LHCN-M2 (cell line): ENCODE measurements at places on chromosomes 11 and 22. TPM values are rescaled to one million over a fixed set of nuclear protein-coding genes. Genes with fewer than 3 reads are reported as not detected.

DNA sequence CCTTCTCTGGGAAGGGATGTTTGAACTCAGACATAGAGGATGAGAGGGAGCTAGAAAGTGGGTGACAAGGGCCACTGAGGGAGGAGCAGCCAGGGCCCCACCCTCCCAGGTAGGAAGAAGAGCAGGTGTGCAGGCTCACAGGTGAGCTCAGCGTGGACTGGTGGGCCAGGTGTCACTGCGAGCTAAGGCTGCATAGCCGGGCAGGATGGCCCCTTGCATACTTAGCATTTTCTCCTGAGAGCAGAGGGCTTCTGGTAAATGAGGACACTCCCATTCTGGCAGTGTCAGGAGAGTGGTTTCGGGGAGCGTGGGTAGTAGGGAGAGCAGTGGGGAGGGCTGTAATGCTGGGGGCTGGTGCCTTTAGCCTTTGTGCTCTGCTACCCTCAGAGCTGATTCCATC is 843.4 kb downstream of the TBC1D22A start:
- no peak for DNase-seq

GRCh38 chr11:2677127-2677526 is 22.7 kb downstream of the KCNQ1OT1 start:
- no peak for DNase-seq

- DNase-seq: no peak
These were observed 50.3 kb upstream of the THY1 start for GRCh38 chr11:119473226-119473625.

DNA sequence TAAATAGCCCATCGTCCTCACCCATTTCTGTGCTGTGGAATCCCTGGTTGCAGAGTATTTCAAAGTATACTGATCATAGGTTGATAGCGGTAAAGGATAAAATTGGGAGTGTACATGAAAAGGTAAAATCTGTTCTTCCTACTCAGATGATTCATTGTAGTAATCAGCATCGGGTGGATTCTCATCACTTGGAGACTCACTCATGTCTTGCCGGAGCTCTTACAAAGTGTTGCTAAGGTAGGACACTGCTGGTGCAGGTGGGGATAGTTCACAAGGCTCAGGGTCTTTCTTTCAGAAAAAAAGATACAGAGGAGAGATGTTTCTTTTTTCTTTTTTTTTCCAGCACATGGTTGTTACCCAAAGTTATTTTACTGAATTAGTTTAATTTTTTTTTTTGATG is 84.8 kb downstream of the MTNR1B start:
- peak; percentile 5 for DNase-seq

DNA sequence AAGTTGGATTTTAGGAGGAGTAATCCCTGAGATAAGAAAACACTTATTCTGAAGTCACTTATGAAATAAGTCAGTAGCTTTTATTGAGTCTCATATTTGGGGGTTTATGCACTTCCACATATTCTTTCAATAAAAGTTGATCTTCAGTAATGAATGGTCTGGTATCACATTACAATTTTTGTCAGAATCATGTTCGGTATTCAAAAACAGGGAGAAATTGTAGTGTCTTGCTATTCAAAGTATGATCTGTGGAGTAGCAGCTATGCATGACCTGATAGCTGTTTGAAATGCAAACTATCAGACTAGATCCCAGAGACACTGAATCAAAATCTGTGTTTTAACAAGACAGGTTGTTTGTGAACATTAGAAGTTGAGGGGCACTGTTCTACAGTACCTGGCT is 857.6 kb downstream of the METTL15 start:
- DNase-seq: no peak

DNA sequence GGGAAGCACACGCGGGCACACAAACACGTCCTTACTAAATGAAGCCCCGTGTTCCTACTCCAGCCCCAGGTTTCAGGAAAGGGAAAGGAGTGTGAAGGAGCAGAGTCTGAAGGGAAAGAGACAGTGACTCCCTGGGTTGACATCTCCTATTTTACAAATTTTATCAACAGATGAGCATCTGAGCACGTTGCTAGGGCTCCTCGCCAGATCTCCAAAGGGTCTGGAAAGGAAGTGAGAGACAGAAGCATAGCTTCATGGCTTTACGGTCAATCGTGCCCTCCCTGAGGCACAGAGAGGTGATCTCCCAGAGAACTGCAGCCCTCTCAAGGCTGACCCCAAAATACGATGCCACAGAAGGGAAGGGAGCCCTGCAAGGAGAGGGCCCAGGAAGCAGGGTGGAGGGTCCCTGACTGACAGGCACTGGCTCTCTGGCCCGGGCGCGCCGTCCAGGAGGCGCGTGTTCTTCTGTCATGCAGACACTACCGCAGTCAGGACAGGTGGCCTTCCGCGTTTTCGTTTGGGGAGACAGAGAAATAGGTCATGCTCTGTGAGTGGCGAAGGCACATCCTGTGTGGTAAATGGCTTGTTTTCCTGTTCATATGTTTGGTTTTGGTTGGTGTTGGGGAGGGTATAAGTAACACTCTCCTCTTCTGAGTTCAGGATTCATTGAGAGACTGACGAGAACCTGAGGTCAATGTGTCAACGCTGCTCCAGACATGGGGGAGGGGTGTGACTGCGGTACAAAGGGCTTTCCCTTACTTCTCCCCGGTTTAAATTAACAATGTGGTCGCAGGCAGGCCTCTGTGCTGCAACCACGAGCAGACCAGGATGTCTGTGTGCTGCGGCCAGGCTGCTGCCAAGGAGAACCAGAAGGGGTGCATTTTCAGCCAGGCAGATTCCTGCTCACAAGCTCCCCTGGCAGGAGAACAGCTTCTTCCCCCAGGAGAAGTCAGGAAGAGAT is 813.3 kb downstream of the OPCML start:
- DNase-seq: no peak

DNA sequence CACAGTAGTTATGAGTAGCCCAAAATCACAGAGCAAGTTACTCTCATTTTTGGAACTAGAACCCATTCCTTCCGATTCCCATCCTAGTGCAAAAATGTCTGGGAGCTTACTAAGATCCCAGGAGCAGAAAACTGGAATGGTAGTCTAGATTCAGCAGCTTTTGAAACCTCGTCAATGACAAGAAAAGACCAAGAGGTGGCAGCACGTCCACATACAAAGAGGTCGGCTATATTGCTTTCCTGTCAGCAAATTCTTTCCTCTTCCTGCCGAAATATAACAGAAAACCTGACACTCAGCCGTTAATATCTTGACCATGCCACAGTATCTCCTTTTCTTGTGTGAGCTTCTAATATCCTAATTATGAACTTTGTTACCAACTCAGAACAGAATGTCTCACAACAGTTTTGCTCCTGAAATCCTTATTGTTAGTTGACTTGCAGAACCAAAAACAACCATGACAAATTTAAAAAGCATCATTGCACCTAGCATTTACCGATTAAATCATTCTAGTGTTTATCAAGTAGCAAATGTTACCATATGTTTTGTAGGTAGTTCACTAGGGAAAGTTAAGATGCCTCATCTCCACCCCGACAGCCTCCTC is 92.8 kb upstream of the OR9G4 start:
- DNase-seq: peak; percentile 40

DNA sequence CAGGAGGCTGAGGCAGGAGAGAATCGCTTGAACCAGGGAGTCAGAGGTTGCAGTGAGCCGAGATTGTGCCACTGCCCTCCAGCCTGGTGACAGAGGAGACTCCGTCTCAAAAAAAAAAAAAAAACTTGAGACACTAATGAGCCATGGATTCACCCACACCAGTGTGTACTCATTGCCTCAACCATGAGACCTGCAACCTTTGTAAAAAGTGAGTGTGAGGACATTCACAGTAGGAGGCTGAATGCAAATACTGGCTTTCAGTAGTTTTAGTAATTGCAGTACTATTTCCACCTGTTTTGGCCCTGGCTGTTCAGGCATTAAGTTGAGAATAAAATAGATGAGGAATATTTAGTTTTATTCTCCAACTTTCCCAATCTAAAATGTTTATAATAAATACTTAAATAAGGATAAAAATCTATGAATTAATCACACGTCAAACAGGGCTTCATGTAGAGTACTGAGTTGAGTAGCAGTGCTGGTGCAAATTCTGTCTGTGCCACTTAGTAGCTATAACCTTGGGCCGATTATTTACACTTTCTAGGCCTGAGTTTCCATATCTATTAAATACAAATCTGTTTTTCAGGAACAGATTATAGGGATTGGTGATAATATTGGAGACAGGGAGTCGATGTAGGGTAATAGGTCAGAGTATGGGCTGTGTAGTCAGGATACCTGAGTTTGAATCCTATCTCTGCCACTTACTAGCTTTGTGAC is 72.8 kb downstream of the PPP2R1B start:
- no peak for DNase-seq

- no peak for DNase-seq
These were observed 47.4 kb downstream of the ARHGEF12 start for GRCh38 chr11:120383518-120384155.

DNA sequence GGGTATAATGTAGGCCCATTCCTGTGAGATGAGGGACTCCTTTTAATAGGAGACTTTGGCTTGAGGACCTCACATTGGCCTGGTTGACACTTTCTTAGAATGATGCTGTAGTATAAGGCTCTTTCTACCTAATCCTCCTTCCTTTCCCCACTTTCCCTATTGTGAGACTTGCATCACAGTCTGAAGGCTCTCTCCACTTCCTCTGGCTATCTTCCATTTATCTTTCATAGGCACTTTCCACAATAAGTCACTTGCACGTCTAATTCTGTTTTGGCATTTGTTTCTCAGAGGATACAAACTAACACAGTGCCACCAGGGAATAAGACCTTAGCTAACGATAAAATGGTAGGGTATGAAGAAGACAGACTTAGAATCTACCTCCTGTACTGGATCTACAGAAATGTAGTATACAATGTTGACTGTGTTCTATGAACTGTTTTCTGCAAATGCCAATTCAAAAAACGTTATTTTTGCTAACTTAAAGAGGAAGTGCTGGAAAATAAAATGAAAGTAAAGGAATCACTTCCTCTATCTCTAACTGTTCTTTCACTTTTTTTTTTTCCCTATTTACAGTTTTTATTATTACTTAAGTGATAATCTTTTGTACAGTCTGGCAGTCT is 17.9 kb upstream of the PDE3B start:
- no peak for DNase-seq

DNA sequence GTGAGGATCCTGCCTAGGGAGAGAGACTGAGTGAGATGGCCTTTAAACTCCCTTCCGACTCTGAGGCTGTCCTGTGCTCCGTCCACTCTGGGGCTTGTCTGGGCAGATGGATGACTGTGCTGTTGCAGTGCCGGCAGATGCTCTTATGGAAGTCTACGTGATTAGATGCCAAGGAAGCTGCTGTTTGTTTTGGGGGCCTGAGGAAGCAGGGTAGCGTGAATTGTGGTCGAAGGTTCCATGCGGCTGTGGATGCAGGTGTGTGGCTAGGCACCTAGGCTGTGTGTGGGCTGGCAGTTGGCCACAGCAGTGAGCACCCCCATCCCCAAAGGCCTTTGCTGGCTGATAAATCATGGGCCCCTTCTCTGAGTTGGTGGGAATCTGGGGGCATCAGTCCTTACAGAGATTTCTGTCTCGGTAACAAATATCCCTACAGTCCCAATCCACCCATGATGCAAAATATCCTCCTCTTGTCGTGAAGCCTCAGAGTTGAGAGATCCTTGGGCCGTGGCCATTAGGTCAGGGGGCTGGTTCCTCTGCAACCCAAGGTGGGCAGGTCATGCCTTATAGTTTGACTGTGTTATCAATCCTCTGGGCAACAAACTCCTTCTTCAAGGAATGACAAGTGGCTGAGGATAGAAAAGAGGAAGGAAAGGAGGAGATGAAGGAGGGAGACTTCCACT is 31.2 kb downstream of the AMPD3 start:
- no peak for DNase-seq

DNA sequence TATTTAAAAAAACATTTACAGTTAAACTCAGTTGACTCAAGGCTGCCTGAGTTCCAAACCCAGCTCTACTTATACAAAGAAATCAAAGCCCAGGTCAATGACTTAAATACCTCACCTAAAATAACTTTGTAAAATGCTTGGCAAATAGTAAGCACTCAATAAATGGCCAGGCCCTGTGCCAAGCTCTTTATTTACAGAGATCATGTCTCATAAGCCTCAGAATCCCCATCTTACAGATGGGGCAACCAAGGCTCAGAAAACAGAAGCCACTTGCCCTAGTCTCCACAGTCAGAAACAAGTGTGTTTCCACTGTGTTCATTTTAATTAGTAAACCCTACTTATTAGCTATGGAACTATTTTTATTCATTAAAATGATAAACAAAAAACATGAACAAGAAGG is 30.5 kb upstream of the TTC28 start:
- no peak for DNase-seq

GRCh38 chr11:118607401-118608359 is at the start of gene PHLDB1:
Gene PHLDB1 (plus strand): TSS chr11:118607615. CDS start chr11:118613837, 6,222 bp downstream.
- peak; percentile 62 for DNase-seq

- no peak for DNase-seq
These were observed 18.5 kb downstream of the MYH9 start for GRCh38 chr22:36369004-36369921.

Gene KLHDC7B
- total RNA-seq: not detected in 2 replicates

Gene FOLR1
- total RNA-seq: 0.17 TPM in 1 of 2 replicates, not detected in the other

Gene UPB1
- not detected in 2 replicates for total RNA-seq

Gene ELMOD1
- total RNA-seq: 0.45 and 1.4 TPM in 2 replicates

Gene MYO7A
- total RNA-seq: 0.75 and 1.6 TPM in 2 replicates

Gene MMP13
- 0.13 TPM in 1 of 2 replicates, not detected in the other for total RNA-seq

Gene VSIG10L2
- total RNA-seq: not detected in 2 replicates

Gene MYH9
- total RNA-seq: 481 and 492 TPM in 2 replicates

Gene TRPC6
- not detected in 2 replicates for total RNA-seq
